ENCODE measurements at places on chromosomes 13 and 19. TPM values are rescaled to one million over a fixed set of nuclear protein-coding genes. Genes with fewer than 3 reads are reported as not detected.

The SNRPA gene
- 23.6 TPM for total RNA-seq

The IL11 gene
- not detected for total RNA-seq

The PDE4C gene
- total RNA-seq, result 0.60 TPM

The YJEFN3 gene
- total RNA-seq, result 5.9 TPM

The KCTD4 gene
- not detected for total RNA-seq

The GRK1 gene
- total RNA-seq, result not detected

The IGFL3 gene
- total RNA-seq, result not detected

The GYS1 gene
- total RNA-seq, result 13.6 TPM

The AP1M1 gene
- total RNA-seq, result 76.5 TPM

The DPF1 gene
- not detected for total RNA-seq

- DNase-seq, result no peak
Measured at GRCh38 chr13:23386533-23386932, 47.0 kb downstream of the SACS start.

GRCh38 chr13:36130552-36131221 is 495 bp downstream of the DCLK1 start:
- DNase-seq, result no peak

- no peak for DNase-seq
Measured at GRCh38 chr13:74243637-74244526, 109.7 kb upstream of the KLF12 start.

DNA sequence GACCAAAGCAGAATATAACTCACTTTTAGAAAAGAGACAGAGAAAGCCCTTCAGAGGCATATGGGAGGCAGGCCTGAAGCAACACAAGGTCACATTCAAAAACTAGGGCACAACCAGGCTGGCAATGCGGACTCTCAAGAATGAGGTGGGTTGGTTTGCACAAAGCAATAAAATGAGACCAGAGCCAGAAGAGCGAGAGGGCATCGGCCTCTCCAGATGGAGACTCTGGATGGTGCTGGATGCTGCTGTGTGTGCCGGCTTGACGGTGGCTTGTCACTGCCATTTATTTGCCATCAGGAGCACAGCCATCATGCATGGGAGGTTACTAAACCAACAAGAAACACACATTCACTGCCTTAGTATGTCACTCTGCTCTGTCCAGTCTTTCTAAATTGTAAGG is 649.4 kb downstream of the DIAPH3 start:
- DNase-seq, result no peak

DNA sequence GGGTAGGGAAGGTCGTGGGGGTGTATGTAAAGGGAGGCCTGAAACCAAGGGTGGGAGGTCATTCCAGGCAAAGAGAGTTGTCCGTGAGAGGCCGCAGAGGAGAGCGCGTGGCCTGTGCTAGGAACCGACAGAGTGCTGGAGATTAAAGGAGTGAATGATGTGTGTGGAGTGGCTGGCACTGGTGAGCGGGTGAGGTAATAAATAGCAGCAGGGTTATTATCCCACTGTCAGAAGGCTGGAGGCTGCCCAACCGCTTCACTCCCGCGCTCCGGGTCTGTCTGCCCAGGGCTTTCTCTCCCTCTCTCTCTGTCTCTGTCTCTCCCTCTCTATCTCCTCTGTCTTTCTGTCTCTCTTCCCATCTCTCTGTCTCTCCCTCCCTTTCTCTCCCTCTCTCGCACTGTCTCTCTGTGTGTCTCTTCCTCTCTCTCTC is 17.4 kb downstream of the ZNF579 start:
- no peak for DNase-seq

DNA sequence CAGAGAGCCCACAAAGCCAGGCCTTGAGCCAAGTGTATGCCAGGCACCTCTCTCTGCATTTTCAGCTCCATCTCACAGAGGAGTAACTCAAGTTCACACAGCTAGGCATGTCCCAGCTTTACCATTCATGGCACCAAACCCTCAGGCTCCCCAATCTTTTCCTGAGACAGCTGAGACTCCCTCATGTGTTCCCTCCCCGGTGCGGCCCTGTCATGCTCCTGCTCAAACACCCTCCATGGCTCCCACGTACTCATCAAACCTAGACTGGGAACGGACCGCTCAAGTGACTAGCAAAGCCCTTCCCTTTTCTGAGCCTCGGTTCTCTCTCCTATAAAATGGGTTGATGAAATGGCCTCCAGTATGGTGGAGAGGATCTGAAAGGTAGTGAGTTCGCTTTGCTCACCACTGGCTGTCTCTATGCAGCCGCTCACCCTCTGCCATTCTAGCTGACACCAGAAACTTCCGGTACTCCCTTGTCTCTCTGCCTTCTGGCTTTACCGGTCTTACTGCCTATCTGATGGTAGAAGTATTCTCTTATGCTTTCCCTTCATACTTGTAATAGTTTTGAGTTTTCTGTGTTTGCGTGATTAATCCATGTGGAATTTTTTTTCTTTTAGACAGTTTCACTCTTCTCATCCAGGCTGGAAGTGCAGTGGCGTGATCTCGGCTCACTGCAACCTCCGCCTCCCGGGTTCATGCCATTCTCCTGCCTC is 7.8 kb upstream of the SLC44A2 start:
- DNase-seq, result no peak

GRCh38 chr19:32174386-32175113 is 170.9 kb upstream of the ZNF507 start:
- peak; percentile 23 for DNase-seq

DNA sequence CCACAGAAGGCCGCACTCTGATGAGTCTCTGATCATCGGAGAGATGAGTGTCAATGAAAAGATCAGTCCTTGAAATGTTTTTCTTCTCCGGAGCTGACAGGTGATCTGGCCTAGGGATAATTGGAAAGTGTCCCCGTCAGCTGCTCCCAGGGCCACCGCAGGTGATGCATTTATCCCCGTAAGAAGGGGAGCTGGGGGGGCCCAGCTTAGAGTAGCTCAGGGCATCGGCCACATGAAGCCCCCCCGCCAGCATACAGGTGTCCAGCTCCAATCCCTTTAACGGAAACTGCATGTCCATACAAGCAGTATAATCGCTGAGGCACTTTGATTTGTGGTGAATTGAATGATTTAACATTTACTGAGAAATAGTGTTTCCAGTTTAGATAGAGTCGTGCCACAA is 27.7 kb downstream of the ATP4B start:
- DNase-seq, result no peak

DNA sequence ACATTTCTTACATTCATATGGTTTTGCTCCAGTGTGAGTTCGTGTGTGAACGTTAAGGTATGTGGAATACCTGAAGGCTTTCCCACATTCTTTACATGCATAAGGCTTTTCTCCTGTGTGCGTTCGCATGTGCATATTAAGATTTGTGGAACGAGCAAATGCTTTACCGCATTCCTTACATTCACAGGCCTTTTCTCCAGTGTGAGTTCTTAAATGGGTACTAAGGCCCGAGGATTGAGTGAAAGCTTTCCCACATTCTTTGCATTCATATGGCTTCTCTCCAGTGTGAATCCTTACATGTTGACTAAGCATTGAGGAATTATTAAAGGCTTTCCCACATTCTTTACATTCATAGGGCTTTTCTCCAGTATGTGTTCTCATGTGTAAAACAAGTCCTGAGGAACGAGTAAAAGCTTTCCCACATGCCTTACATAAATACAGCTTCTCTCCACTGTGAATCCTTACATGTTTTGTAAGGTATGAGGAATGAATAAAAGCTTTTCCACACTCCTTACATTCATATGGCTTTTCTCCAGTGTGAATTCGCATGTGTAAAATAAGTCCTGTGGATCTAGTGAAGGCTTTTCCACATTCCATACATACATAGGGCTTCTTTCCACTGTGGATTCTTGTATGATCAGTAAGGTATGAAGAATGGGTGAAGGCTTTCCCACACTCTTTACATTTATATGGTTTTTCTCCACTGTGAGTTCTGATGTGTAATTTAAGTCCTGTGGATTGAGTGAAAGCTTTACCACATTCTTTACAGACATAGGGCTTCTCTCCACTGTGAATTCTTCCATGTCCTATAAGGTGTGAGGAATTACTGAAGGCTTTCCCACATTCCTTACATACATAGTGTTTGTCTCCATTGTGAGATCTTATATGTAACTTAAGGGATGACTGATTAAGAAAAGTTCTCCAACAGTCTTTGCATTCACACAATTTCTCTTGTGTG is 10.7 kb downstream of the ZNF846 start:
- no peak for DNase-seq

- DNase-seq, result no peak
Measured at GRCh38 chr19:7970716-7971448, 27.4 kb upstream of the TIMM44 start.

DNA sequence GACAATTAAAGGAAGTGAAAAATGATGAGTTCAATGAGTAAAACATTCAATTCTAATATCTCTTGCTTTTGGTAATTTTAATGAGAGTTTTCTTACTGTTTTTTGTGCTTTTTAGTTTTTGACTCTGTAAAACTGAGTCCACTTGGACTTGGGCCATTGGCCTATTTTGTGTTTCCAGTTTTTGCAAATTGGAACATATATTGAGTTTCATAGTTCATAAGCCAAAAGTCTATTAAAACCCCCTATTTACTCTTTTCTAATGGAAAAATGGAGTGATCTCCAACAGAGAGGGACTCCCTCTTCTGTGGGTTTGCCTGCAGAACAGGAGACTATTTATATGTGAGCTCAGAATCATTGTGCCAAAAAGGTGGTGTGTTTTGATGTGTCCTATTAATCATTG is 219.7 kb upstream of the SPRY2 start:
- no peak for DNase-seq

GRCh38 chr19:13717194-13717643 is 47.1 kb upstream of the MRI1 start:
- DNase-seq, result no peak

GRCh38 chr19:4446704-4447200 is 10.8 kb downstream of the UBXN6 start:
- no peak for DNase-seq

DNA sequence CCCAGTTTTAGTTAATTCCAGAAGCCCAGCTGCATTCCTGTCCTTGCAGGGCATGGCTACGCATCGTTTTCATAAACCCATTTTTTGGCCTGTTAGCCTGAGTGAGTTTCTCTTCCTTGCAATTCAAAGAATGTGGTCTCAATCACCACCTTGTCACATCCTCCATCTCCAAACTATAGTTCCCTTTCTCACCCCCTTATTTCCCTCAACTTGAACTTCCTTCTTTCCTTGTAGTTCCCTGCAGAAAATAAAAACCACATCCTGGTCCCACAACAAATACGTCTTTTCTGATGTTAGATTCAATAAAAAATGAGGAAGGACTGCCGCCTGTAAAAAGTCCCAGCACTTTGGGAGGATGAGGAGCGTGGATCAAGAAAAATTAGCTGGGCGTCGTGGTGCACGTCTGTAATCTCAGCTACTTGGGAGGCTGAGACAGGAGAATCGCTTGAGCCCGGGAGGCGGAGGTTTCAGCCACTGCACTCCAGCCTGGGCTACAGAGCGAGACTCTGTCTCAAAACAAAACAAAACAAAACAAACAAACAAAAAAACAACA is 13.2 kb downstream of the ADGRE3 start:
- no peak for DNase-seq

DNA sequence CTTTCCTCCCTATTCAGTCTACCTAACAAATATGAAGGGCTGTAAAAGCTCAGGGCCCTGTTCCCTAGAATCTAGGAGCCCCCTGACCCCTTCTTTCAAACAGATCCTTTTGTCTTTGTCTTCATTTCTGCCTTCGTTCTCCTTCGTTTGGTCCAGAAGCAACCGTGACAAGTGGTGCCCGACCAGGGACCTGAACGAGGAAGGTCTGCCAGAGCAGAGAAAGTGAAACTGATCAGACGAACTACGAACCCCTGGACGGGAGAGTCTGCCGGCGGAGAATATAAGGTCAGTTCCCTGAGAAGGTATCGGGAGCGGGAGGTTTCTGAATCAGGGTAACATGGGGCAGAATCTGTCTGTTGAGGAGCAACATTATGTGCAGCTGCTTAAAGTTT is 751 bp downstream of the ERVK3-1 start:
- DNase-seq, result no peak

- no peak for DNase-seq
Measured at GRCh38 chr13:100528820-100529219, 59.8 kb downstream of the GGACT start.

DNA sequence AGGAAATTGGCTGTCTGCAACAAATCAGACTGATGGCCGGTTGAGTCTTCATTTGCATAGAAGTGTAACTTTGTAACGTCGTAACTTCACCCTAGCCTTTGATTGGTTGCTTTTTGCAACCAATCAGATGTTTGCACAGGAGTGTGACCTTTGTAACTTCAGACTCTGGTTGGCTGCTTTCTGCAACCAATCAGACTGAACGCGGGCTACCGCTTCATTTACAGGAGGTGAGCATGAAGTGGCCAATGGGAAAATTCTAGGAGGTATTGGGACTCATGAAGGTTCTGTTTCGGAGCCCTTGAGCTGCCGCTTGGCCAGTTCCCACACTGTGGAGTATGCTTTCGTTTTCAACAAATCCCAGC is 441 bp upstream of the ZNF559 start:
- DNase-seq, result peak; percentile 63

- no peak for DNase-seq
Measured at GRCh38 chr13:94620286-94620896, 18.7 kb downstream of the GPR180 start.

GRCh38 chr13:77896536-77896935 is 22.1 kb downstream of the EDNRB start:
- DNase-seq, result no peak

DNA sequence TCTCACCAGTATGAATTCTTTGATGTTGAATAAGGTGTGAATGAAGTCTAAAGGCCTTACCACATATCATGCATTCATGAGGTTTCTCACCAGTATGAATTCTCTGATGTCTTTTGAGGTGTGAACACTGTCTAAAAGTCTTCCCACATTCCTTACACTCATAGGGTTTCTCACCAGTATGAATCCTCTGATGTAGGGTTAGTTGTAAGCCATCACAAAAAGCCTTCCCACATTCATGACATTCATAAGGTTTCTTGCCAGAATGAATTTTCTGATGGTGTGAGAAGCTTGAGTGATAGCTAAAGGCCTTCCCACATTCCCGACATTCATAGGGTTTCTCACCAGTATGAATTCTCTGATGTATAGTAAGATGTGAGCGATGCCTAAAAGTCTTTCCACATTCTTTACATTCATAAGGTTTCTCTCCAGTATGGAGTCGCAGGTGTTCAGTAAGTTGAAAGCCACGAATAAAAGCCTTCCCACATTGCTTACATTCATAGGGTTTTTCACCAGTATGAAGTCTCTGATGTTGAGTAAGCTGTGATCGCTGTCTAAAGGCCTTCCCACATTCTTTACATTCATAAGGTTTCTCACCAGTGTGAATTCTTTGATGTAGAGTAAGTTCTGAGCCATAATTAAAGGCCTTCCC is 27.7 kb downstream of the ZNF461 start:
- no peak for DNase-seq

DNA sequence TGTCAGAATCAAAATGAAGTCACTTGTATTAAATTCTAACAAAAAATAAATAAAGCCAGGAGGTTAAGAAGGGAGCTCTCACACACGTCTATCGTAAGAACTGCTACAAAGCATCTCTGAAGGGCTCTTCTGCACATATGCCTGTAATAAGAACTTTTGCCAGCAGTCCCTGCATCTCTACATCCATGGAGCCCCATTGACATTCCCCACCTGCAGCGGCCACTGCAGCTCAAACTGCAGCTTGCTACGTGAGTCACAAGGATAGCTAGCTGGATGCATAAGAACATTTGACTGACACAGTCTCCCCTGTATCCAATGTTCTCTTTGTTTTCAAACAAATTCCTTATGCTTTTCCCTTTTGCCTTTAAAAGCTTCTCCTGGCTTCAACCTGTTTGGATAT is 68.3 kb downstream of the DNAJC3 start:
- no peak for DNase-seq

GRCh38 chr19:18320865-18321733 is 1.8 kb downstream of the LSM4 start:
- DNase-seq, result no peak

- DNase-seq, result no peak
Measured at GRCh38 chr13:36026531-36026930, 104.7 kb downstream of the DCLK1 start.
